ENCODE measurements at places on chromosomes 12 and 14.

- DNase-seq, result no peak
Measured at GRCh38 chr12:40263616-40264409, 39.0 kb downstream of the LRRK2 start.

DNA sequence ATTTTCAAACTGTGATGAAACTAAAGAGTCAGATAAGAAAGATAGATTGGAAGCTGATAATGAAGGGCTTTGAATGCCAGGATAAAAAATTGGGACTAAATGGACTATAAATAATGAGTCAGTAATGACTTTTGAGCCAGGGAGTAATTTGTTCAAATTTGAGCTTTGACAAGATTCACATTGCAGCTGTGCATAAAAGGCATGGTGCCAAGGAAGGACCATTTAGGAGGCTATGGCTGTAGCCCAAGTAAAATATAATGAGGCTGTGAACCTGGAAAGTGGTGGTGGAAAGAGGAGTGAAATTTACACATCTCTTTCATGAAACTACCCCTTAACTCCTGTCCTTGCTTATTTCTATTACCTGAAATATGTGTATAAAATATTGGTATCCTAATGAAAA, 218.5 kb downstream of the SLC6A15 start:
- DNase-seq, result no peak

GRCh38 chr12:124170760-124171159, 124.1 kb upstream of the RFLNA start:
- DNase-seq, result no peak

DNA sequence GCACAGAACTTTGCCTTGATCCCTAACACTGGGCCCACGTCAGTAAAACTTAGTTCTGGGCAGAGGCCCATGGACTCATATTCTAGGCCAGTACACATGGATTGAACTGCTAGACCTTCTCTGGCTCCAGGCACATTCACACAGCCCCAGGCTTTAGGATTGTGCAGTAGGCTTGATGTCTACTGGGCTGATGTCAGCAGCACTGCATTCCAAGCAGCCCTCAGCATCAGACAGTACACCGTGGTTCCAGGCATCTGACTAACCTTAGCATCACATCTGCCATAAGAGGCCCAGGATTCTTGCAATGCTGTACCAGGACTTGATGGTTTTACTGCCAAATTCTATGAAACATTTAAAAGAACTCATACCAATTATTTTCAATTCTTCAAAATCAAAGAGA, 301.9 kb downstream of the CCER1 start:
- no peak for DNase-seq

- DNase-seq, result no peak
Measured at GRCh38 chr14:34361504-34362011, 100.5 kb downstream of the SPTSSA start.

DNA sequence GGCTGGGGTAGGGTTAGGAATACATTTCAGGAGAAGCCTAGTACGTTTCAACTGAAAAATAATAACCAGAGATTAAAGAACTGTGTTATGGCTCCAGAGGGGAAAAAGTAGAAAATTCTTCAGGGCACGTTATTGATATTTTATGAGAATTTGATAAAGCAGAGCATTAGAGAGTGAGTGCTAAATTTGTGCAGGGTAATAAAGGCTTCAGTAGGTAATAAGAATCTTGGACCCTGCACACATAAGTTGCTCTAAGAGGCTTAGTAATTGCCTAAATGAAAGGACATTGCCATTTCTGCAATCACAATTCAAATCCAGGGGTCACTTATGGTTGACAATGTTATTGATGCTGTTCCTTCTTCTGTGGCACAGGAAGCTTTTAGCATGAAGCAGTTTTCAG, 439.4 kb upstream of the DCN start:
- DNase-seq, result no peak

DNA sequence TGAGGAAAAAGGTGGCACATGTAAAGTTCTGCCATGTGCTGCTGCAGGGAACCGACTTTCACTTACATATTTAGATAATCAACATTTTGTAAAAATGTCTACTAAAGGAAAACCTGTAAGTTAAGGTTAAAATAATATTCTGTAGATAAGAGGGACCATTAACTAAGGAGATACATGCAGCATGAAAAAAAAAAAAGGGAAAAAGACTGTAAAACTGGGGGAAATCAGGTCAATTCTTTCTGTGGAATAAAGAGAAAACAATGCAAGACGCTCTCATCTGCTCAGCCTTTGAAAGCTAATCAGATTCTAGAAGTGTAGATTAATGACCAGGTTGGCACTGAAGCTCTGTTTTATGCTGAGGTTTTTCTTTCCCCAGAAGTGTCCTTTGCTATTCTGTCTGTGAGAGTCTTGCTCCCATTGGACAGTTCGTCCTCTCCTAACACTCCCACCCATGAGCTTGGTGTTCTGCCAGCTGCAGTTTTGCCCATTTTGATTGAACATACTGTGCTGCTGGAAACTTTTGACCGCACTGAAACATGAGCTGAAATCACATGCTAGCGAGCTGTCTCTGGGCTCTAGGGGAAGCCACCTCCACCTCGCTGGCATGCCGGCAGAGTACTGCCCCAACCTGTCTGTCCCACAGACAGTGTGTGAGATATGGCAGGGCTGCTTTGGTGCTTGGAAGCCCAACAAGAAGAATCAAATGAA, 39.7 kb downstream of the PPTC7 start:
- no peak for DNase-seq

- DNase-seq, result peak; percentile 14
Measured at GRCh38 chr14:49550286-49551184, 35.6 kb downstream of the RPS29 start.

- no peak for DNase-seq
Measured at GRCh38 chr14:47191700-47192099, 483.7 kb downstream of the MDGA2 start.

DNA sequence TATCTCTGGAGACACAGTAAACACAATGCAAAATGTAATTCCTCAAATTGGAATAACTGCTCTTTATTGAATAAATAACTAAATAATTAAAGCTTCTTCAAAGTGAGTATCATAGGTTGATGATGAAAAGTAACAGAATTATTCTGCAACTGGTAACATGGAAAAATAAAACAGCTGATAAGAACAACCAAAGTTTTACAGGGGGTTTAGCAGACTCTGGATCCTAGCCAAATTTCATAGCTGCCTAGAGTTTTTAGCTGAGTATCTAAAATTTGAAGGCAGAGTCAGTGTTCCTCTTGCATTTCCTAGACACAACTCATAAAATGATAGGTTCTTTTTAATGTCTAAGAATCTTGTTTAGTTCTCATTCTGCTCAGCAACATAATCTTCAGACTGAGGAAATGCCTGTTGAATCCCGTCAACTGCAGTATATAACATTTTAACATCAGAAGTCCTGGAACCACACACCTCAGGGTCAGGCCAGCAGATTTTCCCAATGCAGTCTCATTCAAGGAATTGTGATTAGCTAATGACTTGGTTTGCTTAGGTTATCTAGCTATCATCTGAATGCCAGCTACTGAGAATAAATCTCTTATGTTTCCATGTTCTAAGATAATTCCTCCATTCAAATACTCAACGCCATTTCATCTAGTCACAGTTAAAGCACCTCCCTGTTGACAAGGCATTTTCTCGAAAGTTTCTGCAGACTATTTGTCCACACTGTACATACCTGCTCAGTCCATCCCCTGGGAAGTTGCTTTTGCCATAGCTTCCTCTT, 411.6 kb downstream of the BCAT1 start:
- no peak for DNase-seq

- DNase-seq, result no peak
Measured at GRCh38 chr14:100045642-100046344, 19.4 kb upstream of the EVL start.

DNA sequence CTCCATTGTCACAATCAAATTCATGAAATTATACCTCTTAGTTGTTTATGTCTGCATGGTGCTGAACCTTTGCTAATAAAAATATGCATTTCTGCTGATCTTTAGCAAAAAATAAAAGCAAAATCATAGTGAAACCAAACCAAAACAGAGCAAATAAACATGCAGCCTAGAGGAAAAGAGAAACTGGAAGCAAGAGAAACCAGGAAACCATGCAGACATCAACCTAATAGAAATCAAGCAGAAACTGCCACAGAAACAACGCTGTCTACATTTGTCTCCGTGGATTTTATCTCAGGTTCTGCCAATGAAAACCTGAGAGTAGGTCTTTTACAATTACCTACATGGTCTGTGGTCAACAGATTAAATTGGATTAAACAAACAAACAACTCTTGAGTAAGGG, 173.7 kb downstream of the SYT10 start:
- no peak for DNase-seq

- DNase-seq, result no peak
Measured at GRCh38 chr12:109089683-109090082, 3.6 kb downstream of the ALKBH2 start.

DNA sequence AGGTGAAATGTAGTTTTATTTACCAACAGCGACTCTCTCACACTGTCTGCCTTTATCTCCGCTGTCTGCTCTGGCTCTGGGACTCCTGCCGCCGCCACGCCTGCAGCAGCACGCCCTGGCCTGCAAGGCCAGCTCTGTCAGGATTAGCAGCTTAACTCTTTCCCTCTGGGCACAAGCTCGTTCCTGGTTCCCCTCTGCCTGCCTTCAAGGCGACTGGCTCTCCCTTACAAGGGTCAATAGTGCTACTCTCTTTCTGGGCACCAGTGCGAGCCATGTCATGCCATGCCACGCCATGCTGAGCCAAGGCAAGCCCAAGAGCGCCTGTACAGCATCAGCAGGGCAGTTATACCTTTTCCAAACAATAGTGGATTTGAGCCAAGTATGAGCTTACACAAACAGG, 3.6 kb upstream of the CLEC2B start:
- DNase-seq, result no peak

DNA sequence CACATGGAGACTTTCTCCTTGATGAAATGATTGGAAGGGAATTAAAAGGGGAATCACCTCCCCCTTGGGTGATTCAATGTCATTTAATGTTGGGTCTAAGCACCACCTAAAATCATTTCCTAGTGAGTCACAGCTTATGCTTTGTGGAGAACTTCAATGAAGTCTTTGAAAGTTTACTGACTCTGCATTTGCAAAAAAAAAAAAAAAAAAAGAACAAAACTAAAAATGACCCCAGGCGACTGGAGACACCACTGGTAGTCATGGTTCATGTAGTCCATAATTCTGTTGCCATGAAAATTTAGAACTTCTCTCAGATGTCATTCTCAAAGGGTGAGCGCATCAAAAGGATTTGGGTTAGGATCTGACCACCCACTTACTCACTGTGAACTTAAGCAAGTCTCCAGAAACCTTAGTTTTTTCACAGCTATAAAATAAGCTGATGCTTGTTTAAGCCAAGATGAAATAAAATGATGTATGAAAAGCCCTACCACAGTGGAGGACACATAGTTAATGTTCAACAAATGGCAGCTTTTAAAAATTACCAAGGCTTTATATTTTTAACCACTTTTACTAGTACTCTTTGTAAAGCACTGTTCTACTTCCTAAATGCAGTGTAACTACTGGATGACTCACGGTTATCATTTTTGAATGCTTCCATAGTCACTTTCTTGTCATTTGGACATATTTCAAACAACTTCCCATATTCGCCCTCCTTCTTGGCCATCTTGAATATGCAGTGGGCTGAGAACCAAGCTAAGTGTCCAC, 18.1 kb upstream of the KSR2 start:
- DNase-seq, result no peak

DNA sequence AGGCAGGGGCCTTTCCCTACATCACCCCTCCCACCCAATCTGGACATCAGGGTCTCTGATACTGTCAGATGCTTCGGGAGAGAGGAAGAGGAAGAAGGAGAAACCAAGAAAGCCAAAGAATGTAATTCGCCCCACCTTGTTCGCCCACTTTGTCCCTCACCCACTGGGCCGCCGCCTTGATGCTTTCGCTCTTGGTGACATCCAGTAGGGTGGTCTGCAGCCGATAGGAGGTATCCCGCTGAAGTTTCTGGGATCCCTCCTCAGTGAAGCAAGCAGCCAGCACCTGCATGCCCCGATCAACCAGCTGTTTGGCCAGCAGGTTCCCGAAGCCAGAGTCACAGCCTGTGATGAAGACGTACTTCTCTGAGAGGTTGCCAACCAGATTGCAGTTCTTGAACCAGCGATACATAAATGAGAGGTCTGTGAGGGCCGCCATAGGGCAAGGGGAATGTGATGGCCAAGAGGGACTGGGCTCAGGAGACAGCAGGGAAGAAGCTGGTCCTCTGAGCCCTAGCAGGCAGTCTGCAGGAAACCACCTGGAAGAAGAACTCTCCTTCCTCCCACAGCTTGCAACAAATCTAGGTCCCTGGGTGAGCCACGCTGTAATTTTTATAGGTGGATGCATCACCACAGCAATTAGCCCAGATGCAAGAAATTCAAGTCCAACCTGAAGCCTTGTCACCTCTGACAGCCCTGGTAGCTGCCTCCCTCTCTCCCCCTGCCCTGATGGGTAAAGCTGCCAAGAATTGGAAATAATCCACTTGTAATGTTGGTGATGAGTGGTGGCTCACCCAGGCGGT, at the start of gene SDR9C7:
SDR9C7 (minus strand) TSS at position 583 of the 800 bp plus-strand sequence; CDS start at position 436, 147 bp downstream.
- no peak for DNase-seq

- no peak for DNase-seq
Measured at GRCh38 chr12:119180380-119181040, 1.8 kb downstream of the HSPB8 start.
